ENCODE measurements at places on chromosomes 1 and 21.

- no peak for DNase-seq
Observed at GRCh38 chr21:28714777-28715464, 277.8 kb downstream of the LTN1 start.

DNA sequence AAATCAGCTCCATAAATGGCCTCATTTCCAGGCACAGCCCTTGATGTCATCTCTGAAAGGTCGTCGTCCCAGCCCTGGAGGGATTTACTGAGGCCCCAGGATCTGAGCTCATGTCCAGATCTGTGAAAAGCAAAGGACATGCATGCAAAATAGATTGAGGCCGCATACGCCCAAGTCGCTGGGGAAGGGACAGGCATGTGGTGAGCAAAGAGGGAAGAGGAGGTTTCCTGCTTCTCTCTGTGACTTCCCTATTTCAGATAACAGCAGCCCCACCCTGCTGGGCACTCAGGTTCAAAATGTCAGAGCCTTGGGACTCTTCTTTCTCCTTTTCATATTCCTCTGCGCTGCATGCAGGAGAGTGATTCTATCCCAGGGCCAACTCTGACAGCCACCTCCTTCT, 197.2 kb downstream of the ADSS2 start:
- no peak for DNase-seq

- DNase-seq: no peak
Observed at GRCh38 chr1:230536641-230537155, 105.6 kb upstream of the COG2 start.

DNA sequence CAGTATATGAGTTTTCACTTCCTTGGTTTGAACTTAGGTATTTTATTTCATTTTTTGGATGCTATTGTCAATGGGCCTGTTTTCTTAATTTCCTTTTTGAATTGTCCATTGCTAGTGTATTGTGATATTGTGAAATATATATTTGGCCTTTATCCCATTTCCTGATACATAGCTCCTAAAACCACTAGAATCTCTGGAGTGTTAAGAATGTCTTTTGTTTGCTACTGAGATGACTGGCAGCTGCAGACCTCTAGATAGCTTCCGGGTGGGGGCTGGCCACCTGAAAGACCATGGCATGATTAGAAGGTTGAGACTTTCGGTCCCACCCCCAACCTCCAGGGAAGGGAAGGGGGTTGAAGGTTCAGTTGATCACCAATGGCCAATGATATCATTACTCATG, 245.4 kb downstream of the KCNJ6 start:
- no peak for DNase-seq

- no peak for DNase-seq
Observed at GRCh38 chr1:240044620-240045019, 47.1 kb upstream of the FMN2 start.

DNA sequence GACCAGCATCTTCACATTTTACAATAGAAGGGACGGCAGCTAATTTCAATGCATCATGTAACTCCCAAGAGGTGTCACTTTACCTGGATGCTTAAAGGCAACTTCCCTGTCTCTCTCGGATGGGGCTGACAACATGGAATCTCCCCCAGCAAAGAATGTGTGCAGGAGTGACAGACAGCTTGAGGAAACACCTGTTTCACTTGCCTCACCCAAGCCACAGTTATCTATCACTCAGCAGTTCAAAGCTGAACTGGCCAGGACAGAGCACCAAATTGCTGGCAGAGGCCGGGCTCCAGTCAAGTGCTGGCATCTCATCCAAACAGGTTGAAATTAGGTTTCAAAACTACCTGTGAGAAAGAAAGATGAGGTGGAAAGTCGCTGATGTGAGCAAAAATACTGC, 538.0 kb upstream of the PLXNA2 start:
- DNase-seq: no peak

- no peak for DNase-seq
Observed at GRCh38 chr1:118154220-118154619, 30.8 kb downstream of the SPAG17 start.

DNA sequence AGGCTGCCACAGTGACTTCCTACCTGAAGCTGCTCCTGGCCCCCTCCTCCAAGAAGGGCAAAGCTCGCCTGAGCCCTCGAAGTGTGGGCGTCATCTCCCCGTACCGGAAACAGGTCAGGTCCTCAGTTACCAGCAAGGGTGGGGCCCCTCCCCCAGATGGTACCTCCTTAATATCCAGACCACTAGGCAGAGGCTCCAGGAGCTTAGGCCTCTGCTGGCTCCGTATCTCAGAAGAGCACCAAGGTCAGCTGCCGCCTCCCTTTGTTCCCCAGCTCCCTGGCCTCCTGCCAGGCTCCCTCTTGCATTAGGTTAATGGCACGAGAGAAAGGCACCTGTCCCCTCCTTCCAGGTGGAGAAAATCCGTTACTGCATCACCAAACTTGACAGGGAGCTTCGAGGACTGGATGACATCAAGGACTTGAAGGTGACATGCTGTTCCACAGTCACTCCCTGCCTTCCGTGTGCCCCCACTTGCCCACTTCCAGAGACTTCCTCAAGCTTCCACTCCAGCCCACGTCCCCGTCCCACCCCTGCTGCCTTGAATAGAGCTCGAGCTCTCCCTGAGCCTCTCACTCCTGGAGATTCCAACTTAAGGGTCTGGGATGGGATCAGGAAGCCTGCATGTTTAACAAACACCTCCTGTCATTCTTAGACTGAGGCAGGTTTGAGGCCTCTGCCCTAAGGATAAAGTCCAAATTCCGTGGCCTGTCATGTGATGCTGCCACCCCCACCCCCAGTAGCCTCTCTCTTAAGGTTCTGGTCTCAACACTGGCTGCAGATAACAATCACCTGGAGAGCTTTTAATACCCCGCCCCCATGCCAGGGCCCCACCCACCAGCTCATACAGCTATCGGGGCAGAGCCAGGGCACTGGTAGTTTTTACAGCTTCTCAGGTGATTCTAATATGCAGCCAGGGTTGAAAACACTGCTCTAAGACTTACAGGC, 8.3 kb downstream of the RHOC start:
- no peak for DNase-seq

- no peak for DNase-seq
Observed at GRCh38 chr1:186653312-186653711, 26.9 kb downstream of the PTGS2 start.

All from activated naive CD8-positive, alpha-beta T cell treated with anti-CD3 and anti-CD28 coated beads, Interleukin-2, amount 50 U/mL, for 16 hours (primary cell).